Activated CD4-positive, alpha-beta T cell treated with anti-CD3 and anti-CD28 coated beads, Interleukin-2, amount 50 U/mL, for 4 hours (primary cell): ENCODE measurements at places on chromosomes 2 and 18.

- DNase-seq: no peak
Measured at GRCh38 chr2:12733846-12734245, 17.1 kb downstream of the TRIB2 start.

GRCh38 chr2:207283356-207283755 lies 117.6 kb upstream of the KLF7 start:
- DNase-seq: no peak

GRCh38 chr2:150047620-150048222 lies 439.7 kb downstream of the RND3 start:
- no peak for DNase-seq

- DNase-seq: no peak
Measured at GRCh38 chr2:90207454-90208058, 1516.1 kb downstream of the RPIA start.

DNA sequence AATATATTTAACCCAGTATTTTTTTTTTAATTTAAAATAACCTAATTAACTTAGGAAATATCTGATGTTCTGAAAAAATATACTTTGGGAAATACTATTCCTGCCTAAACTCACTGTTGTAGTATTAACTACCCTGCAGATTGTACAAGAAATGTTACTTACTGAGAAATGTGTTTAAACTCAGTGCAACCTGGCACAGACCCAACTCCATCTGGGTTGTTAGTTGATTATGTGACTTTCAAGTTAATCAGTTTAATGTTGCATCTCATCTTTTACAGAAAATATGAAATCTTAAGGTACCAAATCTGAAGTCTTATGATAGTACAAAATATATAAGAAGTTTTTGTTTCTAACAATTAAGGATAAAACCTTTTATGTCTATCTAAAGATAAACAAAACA lies 27.3 kb downstream of the VAPA start:
- DNase-seq: no peak

DNA sequence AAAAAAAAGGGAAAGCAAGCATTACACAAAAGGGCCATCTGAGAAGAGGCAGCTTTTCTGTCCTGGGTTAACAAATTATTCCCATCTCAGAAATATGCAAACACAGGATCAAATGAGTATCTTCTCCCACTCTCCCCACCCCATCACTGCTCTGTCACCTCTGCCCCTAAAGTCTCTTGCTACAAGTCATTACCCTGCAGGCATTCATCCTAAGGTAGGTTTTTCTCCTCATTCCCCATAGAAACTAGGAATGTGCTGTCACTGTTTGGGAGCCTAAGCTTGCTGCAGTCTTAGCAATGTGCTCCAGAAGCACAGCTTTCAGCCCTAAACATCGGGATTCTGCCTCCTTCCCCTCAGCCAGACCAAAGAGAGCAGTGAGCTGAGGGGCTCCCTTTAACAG lies 3.6 kb downstream of the LRRTM1 start:
- DNase-seq: no peak

DNA sequence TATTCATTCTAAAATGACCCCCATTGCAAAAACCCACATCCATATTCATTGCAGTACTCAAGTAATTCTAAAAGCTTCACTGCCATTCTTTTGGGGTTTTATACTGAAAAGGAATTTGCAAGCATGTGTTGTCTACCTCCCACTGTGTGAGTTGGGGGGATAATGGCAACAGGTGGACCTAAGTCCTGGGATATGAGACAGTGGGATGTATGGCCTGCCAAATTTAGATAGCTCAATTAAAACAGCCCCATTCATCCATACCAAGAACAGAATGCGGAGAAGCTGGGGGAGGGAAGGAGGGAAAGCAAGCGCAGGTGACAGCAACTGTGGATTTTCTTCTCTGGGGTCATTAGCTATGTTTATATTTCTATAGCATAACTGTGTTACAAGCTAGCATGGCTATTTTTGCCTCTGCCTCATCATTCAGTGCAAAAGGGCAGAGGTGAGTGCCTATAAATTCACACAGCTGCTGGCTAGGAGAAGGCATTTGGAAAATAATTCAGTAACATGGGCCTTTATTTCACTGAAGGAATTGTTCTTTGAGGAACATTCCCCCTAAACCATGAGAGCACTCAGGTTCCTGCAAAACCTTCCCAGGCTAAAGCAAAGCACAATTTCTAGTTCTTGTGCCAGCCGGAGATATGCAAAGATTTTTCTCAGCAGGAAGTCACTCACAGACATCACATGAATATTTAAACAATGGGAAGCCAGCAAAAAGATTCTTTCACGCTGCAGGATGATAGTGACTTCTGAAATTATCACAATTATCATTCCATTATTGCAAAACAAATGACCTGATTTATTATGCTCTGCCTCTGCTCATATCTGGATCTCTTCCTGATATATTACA lies 393.9 kb upstream of the ACVR2A start:
- no peak for DNase-seq

GRCh38 chr2:134097740-134098139 lies 156.1 kb upstream of the MGAT5 start:
- no peak for DNase-seq

GRCh38 chr2:69366-70344 lies 23.4 kb upstream of the FAM110C start:
- DNase-seq: no peak

- DNase-seq: no peak
Measured at GRCh38 chr18:38972571-38972970, 1407.0 kb upstream of the CELF4 start.

GRCh38 chr2:29278966-29279365 lies 163.8 kb downstream of the CLIP4 start:
- no peak for DNase-seq

DNA sequence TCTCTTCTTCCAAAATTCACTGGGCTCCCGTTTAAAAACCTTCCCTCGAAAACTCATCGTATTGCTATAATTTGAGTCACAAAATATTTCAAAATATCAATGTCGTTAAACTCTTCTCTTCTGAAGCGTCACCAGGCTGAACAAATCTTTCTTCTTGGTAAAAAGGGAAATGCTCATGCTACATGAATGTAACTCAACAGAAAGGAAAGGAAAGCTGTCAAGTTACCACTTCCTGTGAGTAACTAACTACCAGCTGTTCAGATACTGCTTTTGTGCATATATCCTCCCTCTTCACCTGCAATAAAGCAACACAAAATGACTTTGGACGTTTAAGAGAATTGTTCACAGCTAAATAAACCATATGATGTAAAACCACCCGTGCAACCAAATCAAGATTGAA lies 95.4 kb downstream of the DOCK10 start:
- DNase-seq: no peak

DNA sequence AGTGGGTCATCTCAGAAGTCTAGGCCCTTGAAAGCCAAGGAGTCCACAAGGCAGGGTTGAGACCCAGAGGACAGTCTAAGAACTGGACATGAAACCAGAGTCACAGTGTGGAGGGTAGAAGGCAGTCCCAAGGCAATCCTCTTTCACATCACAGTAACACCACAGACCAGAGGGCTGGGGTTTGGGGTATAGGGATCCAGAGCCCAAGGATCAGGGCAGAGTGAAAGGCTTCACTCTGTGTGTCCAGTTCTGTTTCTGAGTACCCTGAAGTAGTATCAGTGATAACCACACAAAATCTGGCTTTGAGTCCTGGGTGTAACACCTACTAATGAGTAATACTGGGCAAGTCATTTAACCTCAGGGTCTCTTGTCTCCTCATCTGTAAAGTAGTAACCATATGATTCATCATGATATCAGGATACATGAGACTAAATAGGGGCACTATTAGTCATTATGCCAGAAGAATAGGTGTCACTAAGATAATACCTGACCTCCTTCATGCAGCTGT lies 91.0 kb downstream of the ICA1L start:
- no peak for DNase-seq

DNA sequence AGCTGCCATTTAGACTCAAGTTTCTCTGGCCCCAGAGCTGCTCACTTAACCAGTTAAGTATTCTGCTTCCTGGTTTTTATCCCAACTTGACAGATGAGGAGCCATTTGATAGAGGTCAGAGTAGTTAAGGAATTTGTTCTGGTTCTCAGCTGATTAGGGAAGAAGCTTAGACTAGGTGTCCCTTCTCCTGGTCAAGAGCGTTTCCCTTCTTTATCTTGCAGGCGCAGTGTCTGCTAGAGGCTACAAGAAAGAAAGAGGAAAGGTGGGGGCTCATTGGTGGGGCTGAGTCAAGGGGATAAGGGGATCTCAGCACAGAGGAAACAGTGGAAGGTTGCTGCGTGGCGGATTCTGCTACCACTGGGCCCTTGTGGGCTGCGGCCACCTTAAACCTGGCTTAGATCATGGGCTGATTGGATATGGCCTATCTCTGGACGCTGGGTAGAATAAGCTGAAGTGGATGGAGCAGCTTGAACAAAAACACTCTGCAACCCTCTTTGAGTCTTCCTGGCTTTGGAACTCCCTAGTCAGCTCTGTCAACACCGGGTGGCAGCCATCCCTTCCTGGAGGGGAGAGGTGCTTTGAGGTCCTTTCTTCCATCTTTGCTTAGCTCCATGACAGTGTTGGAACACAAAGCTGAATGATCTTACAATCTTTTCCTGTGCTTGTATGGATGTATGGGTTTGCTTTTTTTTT lies 70.8 kb downstream of the QPCT start:
- DNase-seq: no peak

DNA sequence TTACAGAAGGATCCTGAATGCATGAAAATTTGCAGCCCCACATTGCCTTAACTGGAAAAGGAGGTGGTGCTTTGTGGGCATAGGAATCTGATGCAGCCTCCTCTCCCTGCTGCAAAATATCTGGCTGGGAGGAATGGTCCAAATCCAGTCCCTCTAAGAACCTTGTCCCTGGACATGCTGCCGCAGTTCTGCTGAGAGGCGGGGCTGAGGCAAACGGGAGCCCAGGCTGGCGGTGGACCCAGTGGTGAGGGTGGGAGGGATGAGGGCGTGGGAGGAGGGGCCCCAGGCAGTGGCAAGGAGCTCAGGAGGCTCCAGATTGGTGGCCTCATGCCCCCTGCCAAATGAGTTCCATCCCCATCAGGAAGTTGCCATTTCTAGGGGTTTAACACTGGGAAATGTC lies 36.2 kb downstream of the ZAP70 start:
- no peak for DNase-seq

GRCh38 chr18:71707985-71708500 lies 836.1 kb downstream of the CBLN2 start:
- DNase-seq: no peak

DNA sequence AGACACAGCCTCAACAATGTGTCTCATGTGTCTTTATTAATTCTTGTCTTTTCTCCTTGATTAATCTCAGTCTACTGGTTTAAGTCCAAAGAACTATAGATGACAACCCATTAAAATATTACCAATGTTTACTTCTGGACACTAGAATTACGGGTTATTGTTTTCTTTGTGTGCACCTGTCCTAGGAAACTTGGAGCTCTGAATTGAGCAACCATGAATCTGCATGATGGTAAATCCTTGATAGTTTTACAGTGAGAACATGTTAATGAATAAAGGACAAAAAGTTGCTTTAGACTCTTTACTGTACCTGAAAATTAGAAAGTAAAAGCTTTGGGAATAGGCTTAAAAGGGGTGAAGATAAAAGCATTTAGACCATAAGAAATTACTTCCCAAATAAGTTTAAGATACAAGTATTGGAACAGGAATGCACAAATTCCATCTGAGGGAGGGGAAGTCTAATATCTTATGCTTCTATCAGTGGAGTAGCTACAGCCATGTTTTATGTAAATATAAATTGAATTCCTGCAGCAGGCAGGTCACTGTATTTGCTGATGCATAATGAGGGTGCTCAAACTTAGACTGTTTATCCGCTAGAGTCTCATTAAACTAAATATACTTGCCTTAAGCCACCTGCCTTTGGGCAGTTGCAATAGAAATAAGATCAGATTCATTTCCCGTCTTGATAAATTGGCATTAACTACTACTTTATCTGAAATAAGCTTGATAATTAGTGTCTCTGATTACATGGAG lies 603.7 kb upstream of the GCFC2 start:
- DNase-seq: no peak

GRCh38 chr2:196143730-196144131 lies 27.6 kb downstream of the STK17B start:
- DNase-seq: no peak

DNA sequence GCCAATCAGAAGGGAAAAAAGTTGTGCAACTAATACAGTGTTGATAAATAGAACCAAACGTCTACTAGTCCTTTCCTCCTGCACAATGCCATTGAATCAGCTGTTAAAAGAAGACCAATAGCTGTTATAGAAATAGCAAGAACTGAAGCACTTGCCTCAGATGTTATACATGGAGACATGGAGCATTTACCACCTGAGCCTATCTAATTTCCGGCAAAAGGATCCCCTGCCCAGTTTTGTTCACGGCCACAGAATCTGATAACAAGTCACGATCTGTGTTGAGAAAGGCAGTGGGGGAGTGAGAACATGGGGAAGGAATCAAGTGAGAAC lies 285.4 kb downstream of the ZEB2 start:
- no peak for DNase-seq

DNA sequence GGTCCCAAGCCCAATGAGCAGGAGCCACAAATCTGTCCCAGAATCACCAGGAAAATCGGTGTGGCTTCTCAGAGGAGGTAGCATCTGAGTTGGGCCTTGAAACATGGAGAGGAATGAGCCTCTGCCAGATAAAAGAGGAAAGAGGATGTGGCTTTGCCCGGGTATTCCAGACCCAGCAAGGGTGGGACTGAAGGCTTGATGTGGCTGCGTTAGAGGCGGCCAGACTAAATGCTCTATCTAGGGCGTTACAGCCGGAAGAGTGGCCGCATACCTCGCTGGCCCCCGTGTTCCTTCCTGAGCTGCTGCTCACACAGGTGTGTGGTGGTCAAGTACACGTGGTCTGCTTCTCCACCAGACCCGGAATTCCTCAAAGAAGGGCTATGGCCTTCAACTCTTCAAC lies 33.9 kb upstream of the POMC start:
- DNase-seq: no peak

- no peak for DNase-seq
Measured at GRCh38 chr2:39407516-39408296, 29.4 kb downstream of the MAP4K3 start.

- no peak for DNase-seq
Measured at GRCh38 chr2:50385349-50385748, 646.6 kb downstream of the NRXN1 start.

DNA sequence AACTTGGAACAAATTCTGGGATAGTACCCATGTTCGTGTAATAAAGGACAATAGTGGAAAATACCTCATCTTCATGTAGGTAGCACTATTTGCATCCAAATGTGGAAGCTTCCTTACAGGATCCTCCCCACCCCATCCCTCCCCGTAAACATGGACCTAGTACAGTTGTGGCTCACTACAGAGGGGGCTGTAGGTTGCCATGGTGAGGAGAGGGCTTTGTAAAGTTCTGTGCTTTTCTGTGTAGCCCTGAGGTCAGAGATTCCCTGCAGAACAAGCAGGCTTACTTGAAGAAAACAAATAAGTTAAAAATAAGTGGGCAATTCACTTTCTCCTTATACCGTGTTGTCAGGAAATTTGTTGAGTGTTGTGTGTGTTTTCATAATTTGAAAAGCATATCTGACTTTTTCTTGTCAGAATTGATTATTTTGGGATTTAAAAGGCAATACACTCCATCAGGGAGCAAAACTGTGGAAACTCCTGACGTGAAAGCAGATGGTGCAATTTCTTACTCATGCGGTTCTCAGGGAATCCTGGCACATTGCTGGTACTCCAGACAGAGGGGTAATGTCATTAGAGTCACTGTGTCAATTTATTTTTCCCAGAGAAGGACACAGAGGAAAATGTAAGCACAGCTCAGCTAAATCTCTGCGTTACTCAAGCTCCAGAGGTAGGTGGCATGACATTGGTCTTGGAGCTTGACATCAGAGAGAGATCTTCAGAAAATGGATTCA lies 174.2 kb upstream of the LHCGR start:
- DNase-seq: no peak

- DNase-seq: no peak
Measured at GRCh38 chr2:179596018-179596417, 265.4 kb downstream of the ZNF385B start.

GRCh38 chr2:16081316-16082200 lies 141.2 kb downstream of the MYCN start:
- DNase-seq: no peak
